Endothelial cell of umbilical vein (primary cell): ENCODE measurements at places on chromosomes 11 and 22. TPM values are rescaled to one million over a fixed set of nuclear protein-coding genes. Genes with fewer than 3 reads are reported as not detected.

The DDT gene
- polyA plus RNA-seq = 205 and 265 TPM in 2 replicates

- no peaks in the 10 kb centered on the region for H3K4me1 ChIP-seq
- H3K27me3 ChIP-seq = no peaks in the 10 kb centered on the region
- no peak overlapping the region for H3K4me3 ChIP-seq
- no peak for DNase-seq
Observed at GRCh38 chr11:120911943-120912342, 112.0 kb upstream of the TBCEL start.

DNA sequence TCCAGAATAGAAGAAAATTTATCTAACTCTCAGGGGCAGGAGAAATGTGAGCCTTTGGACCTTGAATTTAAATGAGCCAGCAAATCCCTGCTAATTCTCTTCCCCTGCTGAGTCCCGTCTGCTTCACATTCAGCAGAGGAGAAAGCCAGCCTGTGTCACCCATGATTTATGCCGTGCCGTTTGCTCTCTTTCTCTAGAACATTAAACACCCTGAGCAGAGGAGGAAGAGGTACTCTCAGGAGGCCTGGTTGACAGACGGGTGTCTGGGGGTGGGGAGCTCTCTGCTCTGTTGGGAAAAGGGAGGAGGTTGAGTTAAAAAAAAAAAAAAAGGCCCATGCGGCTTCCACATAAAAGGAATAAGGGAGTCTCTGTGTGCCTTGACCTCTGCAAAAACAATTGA is 11.3 kb upstream of the MTMR3 start:
- no peak overlapping the region for H3K27ac ChIP-seq
- H3K4me1 ChIP-seq = no peaks in the 10 kb centered on the region
- H3K4me3 ChIP-seq = no peak overlapping the region
- no peak for DNase-seq
- no peaks in the 10 kb centered on the region for H3K36me3 ChIP-seq

- no peak overlapping the region for H3K27ac ChIP-seq
- no peaks in the 10 kb centered on the region for H3K27me3 ChIP-seq
- no peak for DNase-seq
- H3K4me3 ChIP-seq = no peak overlapping the region
- H3K36me3 ChIP-seq = no peaks in the 10 kb centered on the region
Observed at GRCh38 chr11:127098684-127099083, 98.1 kb upstream of the KIRREL3 start.

- H3K4me1 ChIP-seq = peaks cover 10% of the 10 kb centered on the region
- no peaks in the 10 kb centered on the region for H3K27me3 ChIP-seq
- no peak overlapping the region for H3K4me3 ChIP-seq
- DNase-seq = peak; percentile 55
- no peaks in the 10 kb centered on the region for H3K36me3 ChIP-seq
Observed at GRCh38 chr22:26690654-26691376, 33.4 kb downstream of the MIAT start.

The MOGAT2 gene
- not detected in 2 replicates for polyA plus RNA-seq

The NPAS4 gene
- polyA plus RNA-seq = not detected in 2 replicates

The GAL3ST3 gene
- polyA plus RNA-seq = 0.15 and 0.24 TPM in 2 replicates

- H3K4me3 ChIP-seq = no peak overlapping the region
- H3K27ac ChIP-seq = peak overlapping the region; percentile 50
- no peaks in the 10 kb centered on the region for H3K36me3 ChIP-seq
- no peak for DNase-seq
- peaks cover 13% of the 10 kb centered on the region for H3K4me1 ChIP-seq
- no peaks in the 10 kb centered on the region for H3K27me3 ChIP-seq
Observed at GRCh38 chr22:46012881-46013281, 35.9 kb upstream of the WNT7B start.

DNA sequence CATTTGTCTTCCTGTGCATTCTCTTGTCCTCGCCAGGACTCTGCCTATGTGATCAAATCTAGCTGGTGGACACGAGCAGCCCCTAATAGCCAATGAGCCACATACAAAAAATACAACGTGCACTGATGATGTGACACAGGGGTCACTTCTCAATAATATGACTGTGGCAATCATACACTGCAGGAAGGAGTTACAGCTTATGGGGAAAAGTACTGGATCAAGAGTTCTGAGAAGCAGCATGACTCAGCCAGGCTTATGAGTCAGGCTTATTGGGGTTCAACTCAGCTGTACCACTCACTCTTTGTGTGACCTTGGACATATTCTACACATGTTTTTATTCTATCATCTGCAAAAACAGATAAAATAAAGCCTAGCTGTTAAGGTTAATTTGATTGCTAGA is 889.4 kb upstream of the TENM4 start:
- peak; percentile 81 for DNase-seq
- H3K27me3 ChIP-seq = no peaks in the 10 kb centered on the region
- H3K4me3 ChIP-seq = no peak overlapping the region
- H3K4me1 ChIP-seq = peaks cover 15% of the 10 kb centered on the region
